ENCODE measurements at places on chromosomes 6 and 20.

DNA sequence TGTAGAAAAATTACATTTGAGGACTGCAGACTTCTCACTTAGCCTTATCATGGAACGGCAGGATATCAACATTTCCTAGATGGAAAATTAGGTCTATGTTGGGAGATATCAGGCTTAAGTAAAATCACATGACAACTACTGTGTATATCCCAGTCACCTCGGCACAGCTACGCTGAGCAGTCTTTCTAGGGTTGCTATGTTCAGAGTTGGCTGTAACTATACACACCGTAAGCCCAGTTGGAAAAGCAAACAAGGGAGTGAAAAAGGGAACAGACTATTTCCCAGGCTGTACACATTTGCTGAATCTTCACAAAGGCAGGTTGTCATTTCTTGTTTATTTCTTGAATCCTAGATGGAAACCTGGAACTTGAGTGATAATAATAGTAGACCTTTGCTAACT, 80.7 kb upstream of the PTPRK start:
- no peak for DNase-seq

- no peak for DNase-seq
Measured at GRCh38 chr20:23116311-23117089, 30.4 kb upstream of the CD93 start.

GRCh38 chr6:158056355-158056754, 74.7 kb downstream of the SYNJ2 start:
- DNase-seq, result no peak

DNA sequence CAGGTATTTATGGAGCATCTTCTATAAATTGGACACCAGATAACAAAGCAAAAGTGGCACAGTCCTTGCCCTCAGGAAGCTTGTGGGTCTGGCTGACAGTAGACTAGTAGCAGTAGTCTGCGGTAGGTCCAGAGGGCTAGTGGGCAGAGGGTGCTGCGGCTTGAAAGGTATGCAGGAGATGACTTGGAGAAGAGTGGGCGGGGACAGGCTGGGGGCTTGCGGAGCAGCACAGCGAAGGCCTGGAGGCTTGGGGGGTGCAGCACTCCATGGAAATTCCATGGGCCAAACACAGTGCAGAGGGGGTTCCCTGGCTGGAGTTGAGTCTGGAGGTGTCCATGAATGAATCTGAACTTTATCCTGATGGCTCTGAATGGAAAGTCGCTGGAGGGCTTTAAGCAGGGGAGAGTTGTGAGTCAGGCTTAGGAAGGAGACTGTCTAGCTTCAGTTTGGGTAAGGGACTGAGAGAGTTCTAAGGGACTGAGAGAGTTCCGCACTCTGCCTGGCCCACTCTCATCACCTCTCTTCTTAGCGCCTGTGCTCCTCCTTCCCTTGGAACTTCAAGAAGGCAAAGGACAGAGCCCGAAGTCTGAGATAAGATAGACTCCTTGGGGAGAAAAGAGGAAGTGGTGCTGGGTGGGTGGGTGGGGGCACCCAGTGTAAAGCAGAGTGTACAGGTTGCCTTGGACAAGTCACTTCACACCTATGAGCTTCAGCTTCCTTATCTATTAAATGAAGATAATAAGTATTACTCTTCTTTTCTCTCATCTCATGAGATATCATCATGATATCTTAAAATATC, 8.8 kb downstream of the PKIG start:
- no peak for DNase-seq

DNA sequence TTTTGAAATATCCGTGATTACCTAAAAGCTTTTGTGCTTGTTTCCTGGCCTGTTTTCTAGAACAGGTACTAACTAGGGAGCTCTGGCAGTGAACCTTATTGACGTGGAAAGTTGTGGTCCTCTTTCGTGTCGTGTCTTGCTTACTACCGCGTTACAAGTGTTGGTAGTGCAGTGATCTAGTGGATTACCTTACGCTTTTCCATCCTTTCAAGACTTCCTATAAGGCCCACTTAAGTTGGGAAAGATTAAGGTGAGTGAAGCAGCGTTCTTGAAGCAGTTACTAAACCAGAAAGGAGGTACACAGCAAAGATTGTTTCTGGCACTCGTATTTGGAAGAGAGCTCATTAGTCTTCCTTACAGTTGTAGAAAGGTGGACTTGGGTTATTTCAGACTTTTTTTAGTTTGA, 1.9 kb downstream of the PNRC1 start:
- DNase-seq, result no peak

DNA sequence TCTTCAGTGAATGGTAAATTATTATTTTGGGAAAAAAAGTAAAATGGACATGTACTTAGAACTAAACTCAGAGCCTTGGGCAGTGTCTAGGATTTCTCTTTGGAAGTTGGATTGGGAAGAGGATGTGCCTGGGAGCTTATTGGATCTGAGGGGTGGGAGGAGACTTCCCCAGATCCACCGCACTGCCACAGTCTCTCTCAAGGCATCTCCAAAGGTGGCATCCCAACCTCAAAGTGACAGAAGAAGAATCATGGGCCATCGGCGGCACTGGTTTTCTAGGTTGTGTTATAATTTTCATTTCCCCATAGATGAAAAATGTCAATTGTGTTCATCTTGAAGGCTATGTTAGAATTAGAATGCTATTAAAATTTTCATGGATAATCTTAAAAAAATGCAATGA, 66.8 kb upstream of the CD93 start:
- DNase-seq, result no peak

- DNase-seq, result no peak
Measured at GRCh38 chr6:122042960-122043735, 356.3 kb upstream of the HSF2 start.

GRCh38 chr6:44696099-44696498, 308.6 kb downstream of the CDC5L start:
- DNase-seq, result no peak

- DNase-seq, result no peak
Measured at GRCh38 chr20:5779071-5779900, 29.1 kb downstream of the SHLD1 start.

DNA sequence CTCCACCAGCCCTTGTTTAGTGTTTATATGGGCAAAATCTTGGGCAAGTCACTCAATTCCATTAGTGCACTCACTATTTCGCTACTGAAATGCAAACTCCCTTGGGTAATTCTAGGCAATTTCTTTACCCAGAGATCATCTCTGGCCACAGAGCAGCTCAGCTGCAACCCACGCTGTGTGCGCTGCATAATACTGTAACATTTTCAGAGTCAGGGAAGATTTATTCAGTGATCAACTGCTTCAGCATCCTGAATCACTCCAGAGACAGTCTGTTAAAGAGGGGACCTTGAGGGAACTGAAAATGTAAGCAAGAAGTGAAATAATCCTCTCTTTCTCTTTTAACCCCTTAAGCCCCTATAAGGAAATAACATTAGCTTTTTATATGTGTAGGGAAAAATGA, 189.6 kb upstream of the FBXL4 start:
- no peak for DNase-seq

DNA sequence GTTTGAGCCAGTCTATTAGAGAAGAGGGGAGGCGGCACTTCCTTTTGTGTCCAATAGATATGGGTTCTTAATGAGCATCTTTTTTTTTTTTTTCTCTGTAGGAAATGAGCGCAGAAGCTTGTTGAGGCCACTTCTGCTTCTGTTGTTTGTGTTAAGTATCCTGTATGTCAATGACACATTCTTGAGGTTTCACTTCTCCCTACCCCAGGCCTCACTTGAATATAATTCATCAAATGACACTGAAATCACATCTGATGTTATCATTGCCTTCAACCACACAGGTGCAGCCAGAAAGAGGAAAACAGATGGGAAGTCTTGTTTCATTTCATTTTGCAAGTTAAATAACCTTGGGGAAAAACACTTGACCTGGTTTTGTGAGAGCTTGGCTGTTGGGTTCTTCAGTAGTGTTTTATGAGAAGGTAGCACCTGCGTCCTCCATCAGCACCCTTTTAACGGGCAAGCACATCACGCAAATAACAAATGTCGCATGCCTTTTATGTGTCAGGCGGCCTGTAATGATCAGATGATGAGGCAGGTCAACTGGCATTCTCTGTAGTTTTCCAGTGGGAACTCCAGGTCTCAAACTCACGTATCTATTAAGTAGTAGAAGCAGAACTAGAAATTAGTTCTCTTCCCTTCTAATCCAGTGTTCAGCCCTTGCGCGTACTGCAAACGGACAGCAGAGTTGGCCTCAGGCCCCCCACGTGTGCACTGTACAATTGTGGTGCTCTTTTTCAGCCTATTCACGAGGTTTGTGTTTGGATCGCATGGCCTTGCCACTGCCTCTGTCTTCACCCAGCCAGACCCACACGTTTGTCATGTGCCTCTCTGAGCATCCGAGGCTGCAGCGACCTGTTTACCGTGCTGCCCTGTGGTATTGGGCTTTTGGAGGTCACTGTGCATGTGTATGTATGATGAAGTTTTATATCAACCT, 23.5 kb downstream of the PLEKHG1 start:
- DNase-seq, result no peak

DNA sequence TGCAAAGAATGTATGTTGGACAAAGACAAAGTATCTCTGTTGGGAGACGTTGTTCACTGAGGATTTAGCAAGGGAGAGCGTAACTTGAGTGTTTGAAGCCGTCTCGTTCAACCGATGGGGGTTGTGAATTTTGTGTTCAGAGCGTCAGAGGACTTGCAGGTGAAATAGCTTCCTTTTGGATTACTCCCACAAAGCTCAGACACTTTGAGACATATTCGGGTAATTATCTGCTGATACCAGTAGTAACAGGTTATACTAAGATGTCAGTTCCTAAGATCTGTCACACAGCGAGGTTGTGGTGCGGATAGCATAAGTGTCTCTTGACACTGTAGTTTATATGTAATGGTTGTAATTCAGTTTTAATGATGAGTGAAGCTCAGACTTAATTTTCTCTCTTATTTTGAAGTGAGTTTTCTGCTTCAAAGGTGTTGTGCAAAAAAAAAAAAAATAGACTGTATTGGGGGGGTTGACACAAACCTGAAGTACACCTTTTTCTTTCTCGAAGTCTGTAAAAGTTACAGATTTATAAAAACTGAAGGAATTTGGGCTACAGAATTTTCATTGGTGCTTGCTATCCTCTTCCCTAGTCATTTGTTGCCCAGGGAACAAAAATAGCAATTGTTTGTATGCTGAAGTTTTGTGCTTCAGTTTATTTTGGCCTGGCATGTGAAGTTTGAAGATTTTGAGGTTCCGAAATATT, 1.7 kb downstream of the ASXL1 start:
- no peak for DNase-seq

GRCh38 chr6:81751388-81752083, 945 bp downstream of the TENT5A start:
- DNase-seq, result no peak

GRCh38 chr6:109457562-109457996, 2.0 kb upstream of the MICAL1 start:
- DNase-seq, result no peak

- DNase-seq, result no peak
Measured at GRCh38 chr6:44132476-44132875, 5.1 kb downstream of the TMEM63B start.

DNA sequence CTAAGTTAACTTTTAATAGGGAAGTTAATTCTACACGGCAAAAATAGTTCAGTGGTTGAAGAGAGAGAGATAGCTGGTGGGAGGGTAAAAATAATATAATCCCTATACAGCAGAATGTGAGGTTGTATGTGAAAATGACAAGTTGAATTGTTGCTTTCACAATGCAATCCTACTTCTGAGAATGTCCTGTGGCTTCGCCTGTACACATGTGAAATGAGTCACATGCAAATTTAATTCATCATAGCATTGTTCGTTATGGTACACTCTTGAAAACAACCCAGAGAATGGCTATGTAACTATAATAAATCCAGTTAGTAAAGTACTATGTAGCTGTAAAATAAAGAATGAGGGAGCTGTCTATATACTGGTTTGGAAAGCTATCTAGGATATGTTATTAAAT, 46.0 kb upstream of the HINT3 start:
- no peak for DNase-seq

DNA sequence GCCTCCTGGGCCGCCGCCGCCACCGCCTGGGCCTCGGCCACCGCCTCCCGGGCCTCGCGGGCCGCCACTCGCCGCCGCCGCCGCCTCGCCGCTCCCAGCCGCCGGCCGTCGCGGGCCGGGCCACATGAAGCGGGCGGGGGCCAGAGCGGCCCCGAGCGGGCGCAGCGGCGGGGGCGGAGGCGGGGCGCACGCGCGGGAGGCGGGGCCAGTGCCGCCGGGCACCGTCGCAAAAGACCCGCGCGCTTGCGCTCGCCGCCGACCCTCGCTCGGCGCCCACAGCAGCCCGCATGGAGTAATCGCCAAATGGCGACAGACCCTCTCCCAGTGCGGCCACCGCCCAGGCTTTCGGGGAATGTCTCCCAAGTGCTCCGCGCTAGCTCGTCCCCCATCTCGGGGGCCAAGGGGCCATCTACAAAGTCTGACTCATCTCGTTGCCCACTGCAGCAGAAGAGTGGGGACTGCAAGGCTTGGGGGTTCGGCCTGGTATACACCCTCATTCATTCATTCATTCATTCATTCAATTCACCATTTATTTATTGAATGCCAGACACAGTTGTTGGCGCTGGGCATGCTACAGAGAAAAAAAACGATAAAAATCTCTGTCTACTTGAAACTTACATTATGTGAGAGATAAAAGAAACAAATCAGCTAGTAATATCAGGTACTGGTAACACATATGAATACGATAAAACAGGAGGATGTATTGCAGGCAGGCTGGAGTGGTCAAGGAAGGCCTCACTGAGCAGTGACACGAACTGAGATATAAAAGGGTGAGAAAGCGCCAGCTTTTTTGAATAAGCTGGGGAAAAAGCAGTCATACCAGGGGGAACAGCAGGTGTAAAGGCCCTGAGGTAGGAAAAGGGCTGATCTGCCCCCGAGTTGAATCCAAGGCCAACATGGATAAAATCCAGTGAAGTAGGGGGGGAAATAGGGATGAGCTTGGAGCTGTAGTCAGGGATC, at the start of gene B4GALT5:
Gene B4GALT5, minus strand, starts transcription at position 126 of the 960 bp plus-strand sequence. CDS start 188 bp downstream, outside the sequence.
- peak; percentile 86 for DNase-seq

GRCh38 chr6:45513213-45513618, 135.5 kb upstream of the SUPT3H start:
- DNase-seq, result no peak

DNA sequence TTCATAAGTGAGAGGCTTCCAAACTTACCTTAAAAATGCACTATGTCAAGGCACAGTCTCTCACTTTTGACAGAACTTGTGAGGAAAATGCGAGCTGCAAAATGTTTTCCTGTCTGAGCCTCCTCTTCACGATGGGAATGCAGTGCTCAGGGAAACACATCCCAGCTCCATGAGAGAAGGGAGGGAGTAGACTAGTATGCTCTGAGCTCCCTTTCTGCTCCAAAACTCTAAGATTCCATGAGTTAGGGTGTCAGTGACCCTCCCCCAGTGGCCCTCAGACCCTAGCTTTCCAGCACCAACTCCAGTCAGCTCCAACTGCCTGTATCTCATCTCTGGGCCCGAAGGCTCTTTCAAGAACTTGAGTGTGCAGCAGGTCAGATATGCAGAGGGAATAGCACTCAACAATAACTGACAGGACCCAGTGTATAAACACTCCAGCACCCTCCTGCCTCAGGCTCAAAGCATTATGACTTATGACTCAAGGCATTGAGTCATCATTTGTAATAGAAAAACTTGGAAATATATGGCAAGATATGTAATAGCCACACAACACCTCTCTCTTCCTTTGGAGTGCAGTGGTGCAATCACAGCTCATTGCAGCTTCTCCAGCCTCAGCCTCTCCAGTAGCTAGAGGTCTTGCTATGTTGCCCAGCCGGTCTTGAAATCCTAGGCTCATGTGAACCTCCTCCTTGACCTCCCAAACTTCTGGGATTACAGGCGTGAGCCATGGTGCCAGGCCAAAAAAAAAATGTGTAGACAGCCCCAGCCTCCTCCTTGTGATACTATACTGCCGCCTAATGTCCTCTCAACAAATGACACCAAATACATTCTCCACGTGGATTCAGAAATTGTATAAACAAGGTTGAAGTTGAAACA, 16.7 kb upstream of the ENTPD6 start:
- DNase-seq, result no peak
